ENCODE measurements at places on chromosomes 1 and 21.

DNA sequence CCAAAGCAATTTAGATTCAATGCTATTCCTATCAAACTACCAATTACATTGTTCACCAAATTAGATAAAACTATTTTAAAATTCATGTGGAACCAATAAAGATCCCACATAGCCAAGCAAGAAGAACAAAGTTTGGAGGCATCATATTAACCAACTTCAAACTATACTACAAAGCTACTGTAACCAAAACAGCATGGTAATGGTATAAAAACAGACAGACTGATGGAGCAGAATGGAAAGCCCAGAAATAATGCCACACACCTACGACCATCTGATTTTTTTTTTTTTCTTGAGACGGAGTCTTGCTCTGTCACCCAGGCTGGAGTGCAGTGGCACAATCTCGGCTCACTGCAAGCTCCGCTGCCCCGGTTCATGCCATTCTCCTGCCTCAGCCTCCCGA is 7.1 kb downstream of the ZNF124 start:
- no peak for DNase-seq

- no peak for DNase-seq
Observed at GRCh38 chr1:207020709-207021107, 11.8 kb downstream of the C1orf116 start.

- no peak for DNase-seq
Observed at GRCh38 chr1:245317217-245317616, 162.4 kb downstream of the KIF26B start.

DNA sequence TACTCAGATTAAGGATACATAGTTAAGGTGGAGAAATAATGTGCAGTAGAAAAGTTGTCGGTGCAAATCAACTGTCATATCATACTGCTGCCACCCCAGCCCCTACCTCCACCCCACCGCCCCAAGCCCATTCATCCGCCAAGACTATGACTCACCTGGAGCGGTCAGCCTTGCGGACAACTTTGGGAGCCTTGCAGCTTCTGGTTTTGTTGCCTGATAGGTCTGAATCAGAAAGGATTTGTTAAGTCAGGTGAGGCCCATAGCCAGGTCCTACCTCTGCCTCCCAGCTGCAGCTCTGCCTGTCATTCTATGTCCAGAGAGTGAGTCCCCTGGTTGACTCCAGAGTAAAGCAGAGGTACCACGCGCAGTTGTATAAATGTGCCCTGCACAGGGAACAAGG is 12.6 kb downstream of the C1orf162 start:
- no peak for DNase-seq

DNA sequence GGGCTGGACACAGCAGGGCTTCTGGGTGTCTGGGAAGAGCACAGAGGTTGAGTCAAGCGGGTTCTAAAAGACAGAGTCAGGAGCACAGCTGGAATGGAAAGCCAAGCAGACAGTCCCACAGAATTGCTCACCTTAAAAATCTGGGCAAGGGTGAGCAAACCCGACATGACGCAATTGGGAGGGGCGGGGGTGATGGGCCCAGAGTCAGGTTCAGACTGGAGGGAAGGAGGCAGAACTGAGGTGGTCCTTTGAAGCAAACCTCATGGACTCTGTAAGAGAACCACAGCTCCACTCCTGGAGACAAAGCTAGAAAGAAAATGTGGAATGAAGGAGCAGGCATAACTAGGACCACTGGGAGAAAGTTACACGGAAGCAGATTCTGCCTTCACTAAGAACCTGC is 49.0 kb downstream of the FAM78B start:
- no peak for DNase-seq

GRCh38 chr1:117341123-117341522 is 26.1 kb upstream of the MAN1A2 start:
- DNase-seq = no peak

DNA sequence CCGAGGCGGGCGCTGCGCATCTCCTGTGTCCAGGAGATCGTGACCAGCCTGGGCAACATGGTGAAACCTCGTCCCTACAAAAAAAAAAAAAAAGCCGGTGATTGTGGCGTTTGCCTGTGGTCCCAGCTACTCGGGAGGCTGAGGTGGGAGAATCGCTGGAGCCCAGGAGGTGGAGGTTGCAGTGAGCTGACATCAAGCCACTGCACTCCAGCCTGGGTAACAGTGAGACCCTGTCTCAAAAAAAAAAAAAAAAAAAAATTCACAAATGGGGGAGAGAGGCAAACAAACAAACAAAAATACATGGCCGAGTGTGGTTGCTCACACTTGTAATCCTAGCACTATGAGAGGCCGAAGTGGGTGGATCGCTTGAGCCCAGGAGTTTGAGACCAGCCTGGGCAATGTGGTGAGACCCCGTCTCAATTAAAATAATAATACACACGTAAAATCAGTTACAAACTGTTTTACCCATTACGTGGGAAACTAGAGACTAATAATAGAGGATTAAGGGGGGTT is 758 bp downstream of the TATDN3 start:
- DNase-seq = no peak

DNA sequence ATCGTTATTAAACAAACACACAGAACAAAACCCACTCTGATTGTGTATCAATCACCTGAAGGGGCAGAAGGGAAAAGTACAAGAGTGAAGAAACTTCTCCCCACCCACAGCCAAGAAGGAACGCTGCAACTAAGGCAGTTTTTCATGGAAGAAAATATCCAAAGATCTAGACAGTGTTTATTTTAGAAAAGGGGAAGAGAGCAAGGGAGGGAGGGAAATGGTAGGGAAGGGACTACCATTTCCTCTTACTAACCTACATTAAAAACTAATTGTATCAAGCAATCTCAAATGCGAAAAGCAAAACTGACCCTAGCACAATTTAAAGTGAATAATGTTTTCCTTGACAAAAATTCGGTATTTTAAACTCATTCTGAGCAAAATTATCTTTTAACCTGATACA is 3.5 kb downstream of the NRIP1 start:
- DNase-seq = no peak

DNA sequence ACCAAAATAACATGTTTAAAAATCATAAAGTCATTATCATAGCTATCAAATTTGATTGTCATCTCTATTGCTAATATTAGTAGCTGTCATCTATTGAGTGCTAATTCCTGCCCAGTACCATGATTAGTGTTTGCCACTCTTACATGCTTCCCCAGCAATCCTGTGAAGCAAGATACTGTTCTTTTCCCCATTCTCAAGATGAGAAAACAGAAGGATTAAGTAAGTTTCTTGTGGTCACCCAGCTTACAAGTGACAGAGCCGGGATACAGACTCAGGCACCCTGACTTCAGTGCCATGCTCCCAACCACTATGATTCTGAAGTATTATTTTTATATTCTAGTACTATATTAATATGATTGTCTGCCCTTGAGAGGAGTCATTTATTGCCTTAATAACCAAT is 36.5 kb downstream of the LRRC8C start:
- no peak for DNase-seq

GRCh38 chr21:17900281-17900989 is 81.3 kb upstream of the C21orf91 start:
- no peak for DNase-seq

DNA sequence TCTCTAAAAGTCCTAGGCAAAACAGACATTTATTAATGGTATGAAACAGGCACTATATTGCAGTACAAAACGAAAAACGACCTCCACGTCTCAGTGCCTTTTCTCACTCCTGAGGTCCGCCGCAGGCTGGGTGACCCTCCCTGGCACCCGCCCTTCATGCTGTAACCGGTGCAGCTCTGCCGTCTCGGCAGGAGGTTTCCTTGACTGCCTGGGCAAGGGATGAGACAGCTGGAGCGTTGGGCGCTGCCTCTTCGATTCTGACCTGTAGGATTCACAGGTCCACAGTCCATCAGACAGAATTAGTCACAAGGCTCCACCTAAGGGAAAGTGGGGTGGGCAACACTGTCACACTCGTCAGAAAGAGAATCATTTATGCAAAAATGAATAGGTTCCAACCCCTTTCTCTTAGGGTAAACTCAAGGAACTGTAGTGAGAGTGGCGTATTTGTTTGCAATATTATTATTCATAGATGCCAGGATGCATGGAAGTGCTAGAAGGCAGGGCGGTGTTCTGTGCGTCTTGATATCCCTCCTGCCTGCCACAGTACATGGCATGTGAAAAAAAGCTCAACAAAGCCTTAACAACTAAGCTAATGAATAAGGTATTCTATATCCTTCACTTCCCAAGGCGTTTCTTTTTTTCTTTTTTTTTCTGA is 23.5 kb upstream of the ZBTB18 start:
- no peak for DNase-seq

DNA sequence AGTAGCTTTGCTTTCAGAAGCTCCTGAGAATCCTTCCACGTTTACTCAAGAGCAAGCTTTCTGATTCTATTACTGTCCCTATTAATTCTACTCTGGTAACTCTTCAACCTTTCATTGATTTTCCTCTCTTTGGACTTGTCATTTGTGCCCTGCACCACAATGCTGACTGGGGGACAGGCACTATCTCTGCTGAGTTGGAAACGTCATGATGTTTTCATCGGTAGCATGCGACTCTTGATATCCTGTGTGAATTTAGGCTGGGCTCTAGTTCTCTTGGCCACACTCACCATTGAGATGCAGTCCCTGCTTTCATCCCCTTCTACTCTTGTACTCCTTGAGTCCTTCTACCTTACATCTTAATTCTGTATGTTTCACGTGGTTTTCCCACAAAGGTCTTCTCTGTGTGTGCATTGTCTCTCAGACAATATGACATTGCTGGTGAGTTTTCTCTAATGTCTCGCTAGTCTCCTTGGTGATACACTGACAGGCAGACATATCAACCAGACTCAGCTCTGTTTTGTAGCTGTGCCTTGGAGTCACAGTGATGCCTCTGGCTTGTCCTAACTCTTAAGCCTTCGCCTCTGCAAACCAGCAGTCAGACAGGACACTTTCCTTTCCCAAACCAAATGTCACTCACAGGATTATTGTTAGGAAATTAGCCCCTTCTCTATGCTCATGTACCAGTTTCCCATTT is 223.6 kb upstream of the ADGRL2 start:
- no peak for DNase-seq

DNA sequence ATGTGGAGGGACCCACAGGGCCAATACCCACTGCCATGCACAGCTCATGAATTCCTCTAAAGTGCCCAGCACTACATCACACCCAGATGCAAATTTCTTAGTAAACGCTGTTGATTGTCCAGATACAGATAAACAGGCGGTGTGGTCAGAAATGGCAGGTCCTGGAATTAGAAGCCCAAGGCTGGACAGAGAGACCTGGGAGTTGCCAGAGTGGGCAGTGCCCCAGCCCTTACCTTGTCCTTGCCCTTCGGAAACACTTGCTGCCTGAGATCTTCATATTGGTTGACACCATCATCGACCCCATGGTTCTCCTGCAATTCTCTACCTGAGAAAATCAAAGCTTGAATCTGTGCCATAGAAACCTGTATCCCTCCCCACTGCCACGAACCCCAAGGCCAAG is 149.3 kb upstream of the ETV3 start:
- no peak for DNase-seq

DNA sequence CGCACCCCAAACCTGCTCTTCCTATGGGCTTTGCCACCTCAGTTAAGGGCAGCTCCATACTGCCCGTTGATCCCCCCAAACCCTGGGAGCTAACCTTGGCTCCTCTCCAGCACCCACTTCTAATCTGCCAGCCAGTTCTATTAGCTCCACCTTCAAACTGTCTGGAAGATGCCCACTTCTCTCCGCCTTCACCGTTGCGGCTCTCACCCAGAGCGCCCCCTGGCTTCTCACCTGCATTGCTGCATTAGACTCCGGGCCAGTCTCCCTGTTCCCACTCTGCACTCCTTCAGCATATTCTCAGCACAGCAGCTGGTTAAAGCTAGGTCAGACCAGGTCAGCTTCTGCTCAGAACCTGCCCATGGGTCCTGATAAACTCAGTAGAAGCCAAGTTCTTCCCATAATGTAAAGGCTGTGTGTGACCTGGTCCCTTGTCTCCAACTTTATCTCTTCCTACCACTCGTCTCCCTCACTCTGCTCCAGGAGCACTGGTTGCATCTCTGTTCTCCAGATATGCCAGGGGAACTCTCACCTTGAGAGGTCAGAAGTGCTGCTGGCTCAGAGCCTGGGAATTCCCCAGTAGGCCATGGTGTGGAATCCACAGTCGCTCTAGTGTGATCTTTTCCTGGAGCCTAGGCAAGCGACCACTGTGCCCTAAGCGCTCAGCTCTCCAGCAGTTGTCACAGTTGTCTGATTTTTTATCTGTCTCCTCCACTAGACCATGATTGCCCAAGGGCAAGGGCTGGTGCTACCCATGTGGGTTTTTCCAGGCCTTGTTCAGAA is 150.3 kb downstream of the HMGB4 start:
- no peak for DNase-seq

DNA sequence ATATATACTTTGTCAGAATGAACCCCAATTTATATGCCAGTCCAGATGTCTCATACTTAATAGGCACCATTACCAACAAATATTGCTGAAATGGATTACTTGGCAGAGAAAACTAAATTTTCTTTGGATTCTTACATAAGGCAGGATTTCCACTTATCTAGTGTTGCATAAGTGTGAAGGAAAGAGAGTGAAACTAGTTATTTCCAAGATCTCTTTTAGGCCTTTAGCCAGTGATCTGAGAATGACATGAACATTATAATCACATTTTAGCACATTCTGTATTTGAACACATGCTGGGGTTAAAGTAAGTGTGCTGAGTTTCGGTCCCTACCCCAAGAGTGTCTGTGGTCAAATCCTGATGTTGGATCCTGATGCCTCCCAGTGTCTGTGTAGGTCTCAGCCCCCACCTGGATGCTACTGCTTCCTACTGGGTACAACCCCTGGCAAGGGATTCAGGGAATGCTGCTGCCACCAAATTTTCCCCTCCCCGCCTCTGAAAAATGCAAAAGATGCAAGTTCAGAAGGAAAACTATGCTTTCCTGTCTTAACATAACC is 11.2 kb downstream of the DDAH1 start:
- DNase-seq = no peak

DNA sequence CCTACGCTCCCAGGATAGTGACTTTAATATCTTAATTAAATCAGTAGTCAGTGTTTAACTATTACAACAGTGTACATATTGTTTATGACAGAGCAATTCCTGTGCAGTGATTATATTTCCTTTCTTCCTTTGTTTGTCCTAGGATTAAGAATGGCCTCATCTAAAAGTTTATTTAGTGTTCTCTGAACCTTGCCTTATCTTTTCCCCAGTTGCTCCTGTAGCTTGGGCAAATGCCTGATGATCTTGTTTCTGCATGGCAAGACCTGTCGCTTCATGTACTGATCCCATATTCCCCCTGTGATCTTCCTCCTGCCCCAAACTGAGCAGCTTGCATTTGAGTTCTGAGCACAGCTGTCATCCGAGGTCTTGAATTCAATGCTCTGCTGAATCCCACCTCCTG is 69.1 kb upstream of the STUM start:
- no peak for DNase-seq

DNA sequence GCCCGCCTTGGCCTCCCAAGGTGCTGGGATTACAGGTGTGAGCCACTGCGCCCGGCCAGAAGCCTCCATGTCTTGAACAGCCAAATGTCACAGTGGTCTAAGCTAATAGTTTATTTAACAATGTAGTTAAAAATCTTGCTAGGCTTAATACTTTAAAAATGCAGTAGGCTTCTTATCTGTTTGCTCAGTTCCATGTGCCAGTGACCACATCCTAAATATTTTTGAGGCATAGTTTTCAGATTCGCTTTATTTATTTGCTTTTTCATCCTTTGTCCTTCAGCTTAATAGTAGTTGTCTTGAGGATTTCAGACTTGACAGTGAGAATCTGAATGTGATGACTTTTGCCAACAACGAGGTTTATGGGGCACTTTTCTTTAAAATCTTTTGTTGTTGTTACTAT is 59.9 kb upstream of the PRRX1 start:
- no peak for DNase-seq

- DNase-seq = no peak
Observed at GRCh38 chr1:229048896-229049295, 222.0 kb upstream of the RAB4A start.

- DNase-seq = peak; percentile 43
Observed at GRCh38 chr1:42922687-42923366, 35.8 kb downstream of the SLC2A1 start.

GRCh38 chr1:194477908-194478307 is 1291.5 kb upstream of the B3GALT2 start:
- no peak for DNase-seq
